ENCODE measurements at places on chromosomes 6 and 20.

DNA sequence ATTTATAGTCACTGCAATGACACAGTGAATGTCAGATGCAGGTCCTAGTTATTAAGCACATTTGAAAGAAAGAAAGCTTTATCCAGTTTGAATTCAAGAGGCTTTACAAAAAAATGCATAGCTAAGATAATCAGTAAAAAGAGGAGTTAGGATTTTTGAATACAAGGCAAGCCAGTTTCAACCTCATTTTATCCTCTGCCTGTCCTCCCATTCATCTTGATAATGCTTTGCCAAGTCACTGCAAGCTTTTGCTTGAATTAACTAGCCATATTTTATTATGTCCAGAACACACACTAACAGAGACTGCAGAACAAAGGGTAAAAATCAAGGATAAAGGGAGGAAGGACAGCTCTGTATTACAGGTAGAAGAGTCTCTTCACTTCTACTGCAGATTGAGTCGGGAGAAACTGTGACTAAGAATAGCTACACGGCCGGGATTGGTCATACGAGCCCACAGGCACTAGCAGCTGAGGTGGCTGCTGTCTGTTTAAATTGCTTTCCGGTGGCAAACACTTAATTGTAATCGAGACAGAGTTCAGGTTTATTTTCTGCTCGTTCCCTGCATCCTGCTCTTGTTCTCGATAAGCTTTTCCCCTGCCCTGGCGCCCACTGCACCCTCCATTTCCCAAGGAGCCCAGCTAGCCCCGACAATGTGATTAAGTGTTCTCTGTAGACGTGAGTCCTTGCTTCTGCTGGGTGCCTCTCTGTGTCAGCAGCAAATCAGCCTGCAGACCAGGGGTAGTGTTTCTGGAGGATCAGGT, 30.5 kb upstream of the AKAP12 start:
- no peak for DNase-seq

DNA sequence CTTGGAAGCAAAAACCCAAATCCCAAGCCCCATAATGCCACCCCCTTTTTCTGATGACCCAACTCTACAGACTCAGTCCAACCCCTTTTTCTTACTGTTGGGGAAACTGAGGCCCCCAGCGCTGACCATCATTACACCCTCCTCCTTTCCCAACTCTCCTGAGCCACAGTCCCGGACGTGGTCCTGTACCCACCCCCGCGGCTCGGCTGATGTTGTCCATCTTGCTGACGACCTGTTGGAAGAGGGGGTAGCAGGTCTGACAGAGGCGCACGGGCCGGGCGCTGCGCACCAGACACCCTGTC, 533 bp downstream of the OSTM1 start:
- no peak for DNase-seq

DNA sequence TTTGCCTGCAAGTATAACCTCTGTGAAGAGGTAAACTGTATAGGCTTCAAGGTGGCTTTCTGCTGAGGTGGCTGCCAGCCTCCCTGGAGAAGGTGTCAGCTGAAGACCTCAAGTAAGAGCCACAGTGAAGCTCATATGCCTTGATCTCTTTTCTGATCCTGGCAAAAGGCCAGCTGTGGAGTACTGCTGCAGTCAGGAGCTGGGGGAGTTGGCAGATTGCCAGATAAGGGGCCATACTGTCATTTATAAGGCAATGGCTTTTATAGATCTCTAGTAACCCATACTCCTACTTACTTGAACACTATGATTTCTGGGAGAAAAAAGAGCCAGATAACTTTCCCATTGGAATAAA, 8.8 kb upstream of the CEP85L start:
- DNase-seq, result no peak

GRCh38 chr20:4169360-4170190, 154.2 kb upstream of the RNF24 start:
- DNase-seq, result no peak

DNA sequence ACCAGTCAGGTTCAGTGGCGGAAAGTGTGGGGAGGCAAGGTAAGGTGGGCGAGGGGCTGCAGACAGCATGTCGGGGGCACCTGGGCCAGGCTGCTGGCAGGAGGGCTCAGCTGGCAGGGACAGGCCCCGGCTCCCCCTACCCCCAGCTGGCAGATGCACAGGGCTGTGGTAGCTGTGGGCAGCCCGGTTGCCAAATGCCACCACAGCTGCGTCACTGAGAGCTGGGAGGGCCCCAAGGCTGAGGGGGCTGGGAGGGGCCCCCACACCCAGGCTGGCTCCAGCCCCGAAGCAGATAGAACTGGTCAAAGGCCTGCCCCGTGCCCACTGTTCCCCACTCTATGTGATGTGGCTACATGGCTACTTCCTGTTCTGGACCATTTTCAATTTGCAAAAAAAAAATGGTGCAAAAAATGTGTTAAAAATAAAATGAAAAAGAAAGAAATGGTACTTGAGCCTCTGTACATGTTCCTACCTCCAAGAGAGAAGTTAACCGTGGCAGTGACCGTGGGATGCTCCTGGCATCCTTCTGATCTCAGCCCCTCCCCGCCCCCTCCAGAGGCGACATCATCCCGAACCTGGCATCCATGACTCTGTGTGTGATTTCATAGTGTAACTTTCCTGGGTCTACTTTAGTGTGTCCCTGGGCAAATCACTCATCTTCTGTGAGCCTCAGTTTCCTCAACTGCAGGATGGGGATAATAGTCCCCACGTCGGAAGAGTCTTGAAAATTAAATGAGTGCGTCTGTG, 64.4 kb downstream of the UBE2V1 start:
- no peak for DNase-seq

GRCh38 chr20:62428396-62429295, 1.3 kb upstream of the RBBP8NL start:
- DNase-seq, result no peak

- no peak for DNase-seq
Measured at GRCh38 chr20:4328541-4328940, 313.2 kb upstream of the RNF24 start.

DNA sequence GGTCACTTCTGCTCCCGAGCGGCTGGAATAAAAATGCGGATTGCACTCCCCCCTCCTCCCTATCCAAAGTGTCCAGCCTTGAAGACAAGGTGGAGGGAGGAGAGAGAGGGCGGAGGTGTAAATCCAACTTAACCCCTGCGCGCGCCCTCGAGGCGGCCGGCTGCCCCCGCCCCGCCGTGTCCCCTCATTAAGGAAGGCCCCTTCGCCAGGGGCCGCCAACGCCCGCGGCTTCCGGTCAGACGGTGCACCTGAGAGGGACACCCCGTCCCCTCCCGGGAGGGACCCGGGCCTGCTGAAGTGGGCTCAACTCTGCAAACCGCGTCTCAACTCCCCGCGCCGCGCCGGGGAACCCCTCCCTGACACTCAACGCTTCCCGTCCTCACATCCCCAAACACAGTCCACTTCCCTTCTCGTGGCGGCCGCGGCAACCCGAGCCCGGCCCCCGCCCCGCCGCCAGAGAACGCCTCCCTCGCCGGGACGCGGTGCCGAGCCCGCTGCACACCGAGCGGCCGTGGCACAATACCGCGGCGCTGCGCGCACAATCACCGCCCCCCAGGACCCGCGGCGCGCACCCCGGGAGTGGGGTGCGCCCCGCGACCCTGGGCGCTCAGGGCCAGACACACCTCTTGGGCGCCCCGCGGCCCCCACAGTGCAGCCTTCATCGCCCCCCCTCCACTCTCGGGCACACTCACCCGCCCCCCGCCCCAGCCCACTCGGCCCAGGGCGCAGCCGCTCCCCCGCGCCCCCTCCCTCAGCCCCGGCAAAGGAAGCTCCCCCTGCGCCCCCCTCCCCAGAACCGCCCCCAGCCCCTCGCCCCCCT, 102.5 kb downstream of the NOL4L start:
- DNase-seq, result no peak

DNA sequence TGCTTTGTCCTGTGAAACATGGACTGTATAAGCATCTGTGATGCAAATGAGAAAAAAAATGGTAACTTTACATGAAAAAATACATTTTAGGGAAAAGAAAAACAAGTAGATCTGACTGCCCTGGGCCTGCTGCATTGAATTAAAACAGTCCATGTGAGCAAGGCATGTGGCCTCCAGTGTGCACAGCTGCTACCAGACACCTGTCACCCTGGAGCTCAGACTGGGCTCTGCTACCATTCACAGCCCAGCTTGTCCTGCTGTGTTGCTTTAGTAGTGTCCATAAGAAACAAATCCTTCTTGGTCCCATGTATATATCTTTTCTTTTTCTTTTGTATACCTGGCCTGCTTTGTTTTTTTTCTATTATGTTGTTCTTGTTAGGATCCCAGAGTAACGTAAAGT, 315.9 kb downstream of the NKAIN2 start:
- no peak for DNase-seq

DNA sequence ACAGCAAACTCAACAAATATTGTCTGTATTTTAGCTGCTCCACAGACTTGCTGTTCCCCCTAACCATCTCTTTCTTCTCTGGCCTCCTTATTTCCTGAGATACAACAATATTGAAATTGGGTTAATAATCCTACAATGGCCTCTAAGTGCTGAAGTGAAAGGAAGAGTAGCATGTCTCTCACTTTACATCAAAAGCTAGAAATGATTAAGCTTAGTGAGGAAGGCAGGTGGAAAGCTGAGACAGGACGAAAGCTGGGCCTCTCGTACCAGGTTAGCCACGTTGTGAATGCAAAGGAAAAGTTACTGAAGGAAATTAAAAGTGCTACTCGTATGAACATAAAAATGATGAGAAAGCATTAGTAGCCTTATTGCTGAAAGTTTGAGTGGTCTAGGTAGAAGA, 63.8 kb downstream of the ELOVL5 start:
- no peak for DNase-seq

- no peak for DNase-seq
Measured at GRCh38 chr6:2952557-2953095, 18.7 kb downstream of the SERPINB6 start.

DNA sequence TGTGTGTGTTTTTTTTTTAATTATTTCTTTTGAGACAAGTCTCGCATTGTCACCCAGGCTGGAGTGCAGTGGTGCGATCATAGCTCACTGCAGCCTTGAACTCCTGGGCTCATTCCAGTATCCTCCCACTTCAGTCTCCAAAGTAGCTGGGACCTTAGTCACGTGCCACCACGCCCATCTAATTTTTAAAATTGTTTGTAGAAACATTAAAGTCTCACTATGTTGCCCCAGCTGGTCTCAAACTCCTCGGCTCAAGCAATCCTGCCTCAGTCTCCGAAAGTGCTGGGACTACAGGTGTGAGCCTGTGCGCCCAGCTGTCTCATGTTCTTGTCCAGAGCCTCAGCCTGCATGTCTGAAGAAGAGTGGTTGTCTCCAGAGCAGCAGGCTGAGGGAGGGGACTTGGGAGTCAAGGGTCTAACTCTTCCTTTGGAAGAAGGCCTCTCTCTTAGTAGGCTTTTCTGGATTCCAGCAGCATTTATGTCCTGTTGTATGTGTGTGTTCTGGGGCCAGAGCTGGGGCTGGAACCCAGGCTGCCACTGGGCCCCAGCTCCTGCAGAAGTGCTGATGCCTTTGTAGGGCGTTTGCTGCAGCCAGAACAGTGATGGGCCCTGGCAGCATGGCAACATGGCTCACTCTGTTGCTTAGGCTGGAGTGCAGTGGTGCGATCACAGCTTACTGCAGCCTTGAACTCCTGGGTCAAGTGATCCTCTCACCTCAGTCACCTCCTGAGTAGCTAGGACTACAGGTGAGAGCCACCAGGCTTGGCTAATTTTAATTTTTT, 5.4 kb downstream of the DNMT3B start:
- no peak for DNase-seq

GRCh38 chr20:3922223-3922982, 33.2 kb downstream of the PANK2 start:
- no peak for DNase-seq

DNA sequence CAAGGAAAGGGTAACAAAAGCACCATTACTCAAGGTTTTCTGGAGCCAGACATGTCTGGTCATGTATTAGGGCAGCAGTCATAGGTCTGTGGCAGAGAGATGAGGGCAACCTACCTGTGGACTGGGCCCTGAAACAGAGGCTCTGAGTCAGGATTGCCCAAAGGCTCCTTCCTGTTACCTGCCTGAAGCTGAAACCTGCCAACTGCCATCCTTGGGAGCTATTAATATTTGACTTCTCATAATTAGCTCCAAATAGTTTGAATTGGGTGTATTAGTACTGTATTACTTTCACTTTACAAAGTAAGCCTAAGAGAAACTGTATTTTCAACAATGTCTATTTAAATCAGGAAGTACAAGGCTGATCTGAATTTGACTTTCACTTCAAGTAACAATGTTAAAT, 72.0 kb upstream of the TBX18 start:
- no peak for DNase-seq

DNA sequence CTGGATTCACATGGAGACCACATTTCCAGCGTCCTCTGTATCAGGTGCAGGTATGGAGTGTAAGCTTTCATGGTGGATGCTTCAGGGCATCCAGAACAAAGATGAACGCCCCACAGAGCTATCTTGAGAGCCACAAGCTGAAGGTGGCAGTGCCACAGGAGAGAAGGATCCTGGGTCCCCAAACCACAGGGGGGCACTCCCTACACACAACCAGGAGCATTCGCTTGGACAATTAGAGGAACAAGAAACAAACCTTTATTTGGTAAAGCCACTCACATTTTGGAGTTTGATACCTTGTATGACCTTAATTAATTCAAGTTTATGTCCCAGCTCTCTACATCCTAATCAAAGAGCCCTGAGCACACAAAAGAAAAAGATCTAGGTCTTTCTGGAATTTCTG, 406.3 kb downstream of the PREX1 start:
- no peak for DNase-seq

GRCh38 chr6:46010270-46010669, 5.4 kb downstream of the CLIC5 start:
- no peak for DNase-seq

GRCh38 chr20:44644230-44644617, 7.3 kb downstream of the ADA start:
- no peak for DNase-seq

DNA sequence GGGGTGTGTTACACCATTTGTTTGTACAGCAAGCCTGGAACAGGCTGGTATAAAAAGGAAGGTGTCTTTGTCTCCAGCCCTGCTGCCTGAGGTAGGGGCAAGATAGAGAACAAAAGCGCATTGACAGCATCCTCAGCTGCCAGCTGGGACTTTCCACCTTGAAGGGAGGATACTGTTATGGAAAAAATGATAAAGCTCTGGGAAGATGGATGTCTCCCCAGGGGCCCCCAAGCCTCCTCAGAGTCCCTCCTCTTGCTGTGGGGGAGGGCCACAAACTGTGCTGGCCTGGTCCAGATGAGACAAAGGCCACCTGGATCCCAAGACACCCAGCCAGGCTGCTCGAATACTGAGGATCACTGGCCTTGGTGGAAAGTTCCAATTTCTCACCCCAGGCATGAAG, 13.0 kb downstream of the REM1 start:
- no peak for DNase-seq
